ENCODE measurements at places on chromosomes 12 and 14.

GRCh38 chr12:25320123-25321006 lies 69.6 kb upstream of the KRAS start:
- DNase-seq = no peak

GRCh38 chr12:114676142-114676741 lies 7.7 kb downstream of the TBX3 start:
- no peak for DNase-seq

GRCh38 chr14:103483600-103483999 lies 39.0 kb downstream of the CKB start:
- DNase-seq = no peak

DNA sequence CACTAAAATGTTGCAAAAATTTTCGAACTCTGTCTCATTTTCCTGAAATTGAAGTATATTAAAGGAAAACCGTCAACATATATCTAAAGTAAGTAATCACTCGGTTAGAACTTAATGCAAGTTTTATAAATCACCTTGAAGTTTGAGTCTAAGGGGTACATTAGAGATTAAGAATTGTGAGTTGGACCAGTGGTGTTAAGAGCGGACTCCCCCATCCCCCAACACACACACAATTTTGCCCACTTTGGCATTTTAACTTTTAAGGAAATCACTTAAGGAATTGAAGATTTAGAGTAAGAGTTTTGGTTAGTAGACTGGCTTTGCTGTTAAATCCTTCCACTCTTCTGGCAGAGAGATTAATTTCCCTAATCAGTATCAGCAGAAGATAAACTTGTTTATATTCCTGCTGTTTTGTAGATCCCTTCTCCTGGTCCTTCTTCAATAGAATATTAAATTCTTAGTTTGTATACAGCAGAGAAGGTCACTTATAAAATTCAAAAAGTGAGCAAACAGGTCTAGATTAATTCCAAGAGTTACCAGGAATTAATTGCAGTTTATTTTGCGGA lies 1.5 kb downstream of the HIF1A start:
- no peak for DNase-seq

- no peak for DNase-seq
Observed at GRCh38 chr12:64633940-64634337, 23.6 kb downstream of the RASSF3 start.

DNA sequence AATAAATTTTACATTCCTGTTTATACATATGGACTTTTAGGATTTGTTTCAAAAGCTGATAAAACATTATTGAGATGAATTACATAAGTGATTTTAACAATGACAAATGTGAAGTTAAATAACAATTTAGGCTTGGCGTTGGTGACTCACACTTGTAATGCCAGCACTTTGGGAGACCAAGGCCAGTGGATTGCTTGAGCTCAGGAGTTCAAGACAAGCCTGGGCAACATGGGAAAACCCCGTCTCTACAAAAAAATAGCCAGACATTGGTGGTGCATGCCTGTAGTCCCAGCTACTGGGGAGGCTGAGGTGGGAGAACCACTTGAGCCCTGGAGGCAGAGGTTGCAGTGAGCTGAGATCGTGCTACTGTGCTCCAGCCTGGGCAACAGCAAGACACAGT lies 7.4 kb downstream of the ACOT2 start:
- DNase-seq = no peak

DNA sequence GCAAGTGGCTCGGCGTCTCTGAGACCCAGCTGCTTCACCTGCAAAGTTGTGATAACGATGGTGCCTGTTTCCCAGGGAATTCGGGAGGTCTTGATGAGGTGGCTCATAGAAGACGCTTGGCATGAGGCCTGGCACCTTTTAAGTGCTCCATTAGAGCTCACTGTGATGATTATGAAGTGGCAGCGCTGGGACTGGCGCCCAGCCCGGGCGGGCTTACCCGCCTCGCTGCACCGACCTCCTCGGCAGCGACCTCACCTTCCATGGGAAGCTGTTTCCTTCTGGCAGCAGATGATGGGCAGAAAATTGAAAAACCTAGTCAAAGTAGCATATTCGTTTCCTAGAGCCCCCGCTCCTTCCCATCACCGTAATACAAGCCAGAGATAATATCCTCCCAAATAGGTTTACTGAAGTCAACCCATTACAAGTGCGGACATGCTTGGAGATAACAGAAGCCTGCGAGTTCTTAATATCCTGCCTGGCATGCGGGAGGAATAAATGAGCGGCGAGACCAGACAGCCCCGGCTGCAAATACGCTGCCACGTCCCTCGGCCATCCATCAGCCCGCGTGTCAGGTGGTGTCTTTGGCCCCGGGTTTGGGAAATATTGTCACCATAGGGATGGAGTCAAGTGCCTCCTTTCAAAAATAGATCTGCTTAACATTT lies 35.2 kb upstream of the DLK1 start:
- no peak for DNase-seq

GRCh38 chr14:80278293-80279023 lies 67.2 kb upstream of the DIO2 start:
- DNase-seq = no peak

All from stimulated activated CD4-positive, alpha-beta T cell treated with anti-CD3 and anti-CD28 coated beads, Interleukin-1b, Interleukin-23, amount 100 ng/mL, for 1 hour (primary cell).